ENCODE measurements at places on chromosomes 16 and 17.
A peak's percentile ranks its signal among the peaks of the same experiment; 100 is the strongest.

GRCh38 chr16:23856251-23856709 is 20.5 kb downstream of the PRKCB start:
- DNase-seq, result no peak

- no peak for DNase-seq
Observed at GRCh38 chr17:70329721-70330120, 160.4 kb downstream of the KCNJ2 start.

- peak; percentile 96 for DNase-seq
Observed at GRCh38 chr17:78112518-78113471, 15.8 kb downstream of the TMC6 start.

- no peak for DNase-seq
Observed at GRCh38 chr17:19618015-19618414, 30.5 kb upstream of the ALDH3A2 start.

GRCh38 chr17:7404737-7405349 is 946 bp upstream of the TMEM256 start:
- peak; percentile 78 for DNase-seq

- DNase-seq, result no peak
Observed at GRCh38 chr16:83915081-83915480, 16.2 kb downstream of the MLYCD start.

GRCh38 chr16:57522960-57523359 is 13.4 kb downstream of the CCDC102A start:
- DNase-seq, result no peak

DNA sequence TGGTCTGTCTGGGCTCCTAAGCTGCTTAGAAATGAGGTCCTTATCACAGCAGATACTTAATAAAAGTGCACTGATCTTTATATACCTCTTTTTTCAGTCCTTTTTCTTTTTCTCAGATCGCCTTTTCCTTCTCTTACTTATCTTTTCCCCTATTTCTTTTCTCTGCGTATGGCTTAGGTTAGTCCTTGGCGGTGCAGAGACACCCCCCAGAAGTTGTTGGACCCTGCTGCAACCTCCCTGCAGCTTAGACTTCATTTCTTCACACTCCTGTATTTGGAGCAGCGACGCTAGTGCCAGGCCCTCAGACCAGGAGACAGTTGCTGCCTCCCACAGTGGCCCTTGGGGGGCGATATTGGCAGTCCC is 67.6 kb downstream of the CENPV start:
- DNase-seq, result no peak

DNA sequence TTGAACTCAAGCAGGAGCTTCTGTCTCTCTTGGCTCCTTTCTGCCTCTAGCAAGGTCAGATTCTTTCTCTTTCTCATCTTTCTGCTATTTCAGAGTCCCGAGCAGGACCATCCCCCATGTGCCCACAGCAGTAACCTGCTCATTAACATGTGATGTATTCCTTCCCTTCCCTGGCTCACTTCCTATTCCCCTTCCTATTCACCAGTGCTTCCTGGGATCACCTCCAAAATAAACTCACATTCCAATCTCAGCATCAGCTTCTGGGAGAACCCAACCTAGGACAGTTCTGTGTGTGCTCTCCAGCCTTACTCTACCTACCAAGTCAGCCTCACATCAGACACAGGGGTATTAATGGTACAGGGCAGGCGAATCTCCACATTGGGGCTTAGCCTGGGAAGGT is 546.4 kb upstream of the SALL1 start:
- no peak for DNase-seq

Data from H54 (cell line).